Esophagus squamous epithelium (tissue), 5 donors: ENCODE measurements at places on chromosomes 11 and 22.
A peak's percentile ranks its signal among the peaks of the same experiment; 100 is the strongest.

GRCh38 chr22:46754110-46754799 lies 8.2 kb upstream of the TBC1D22A start:
- DNase-seq = peak; percentile 65

- DNase-seq = no peak
Measured at GRCh38 chr22:47154621-47155081, 392.2 kb downstream of the TBC1D22A start.

- DNase-seq = no peak
Measured at GRCh38 chr11:121250843-121251242, 41.7 kb upstream of the SC5D start.

DNA sequence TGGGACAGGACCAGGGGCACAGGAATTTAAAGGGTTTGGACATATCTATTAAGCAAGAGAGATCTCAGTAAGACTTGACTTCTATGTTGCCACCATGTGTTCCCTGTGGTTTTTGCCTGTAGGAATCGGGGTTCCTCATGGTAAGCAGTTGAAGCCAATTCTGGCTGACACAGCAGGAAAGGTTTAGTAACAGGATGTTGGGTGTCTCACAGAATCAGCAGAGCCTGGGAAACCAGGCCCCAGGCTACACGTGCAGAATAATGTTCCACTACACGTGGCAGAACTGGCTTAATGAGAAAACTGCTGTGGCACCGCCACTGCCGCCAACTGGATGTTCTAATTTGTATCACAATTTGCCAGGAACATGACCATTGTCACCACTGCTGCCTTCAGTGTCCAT lies 264.6 kb upstream of the PLET1 start:
- no peak for DNase-seq

DNA sequence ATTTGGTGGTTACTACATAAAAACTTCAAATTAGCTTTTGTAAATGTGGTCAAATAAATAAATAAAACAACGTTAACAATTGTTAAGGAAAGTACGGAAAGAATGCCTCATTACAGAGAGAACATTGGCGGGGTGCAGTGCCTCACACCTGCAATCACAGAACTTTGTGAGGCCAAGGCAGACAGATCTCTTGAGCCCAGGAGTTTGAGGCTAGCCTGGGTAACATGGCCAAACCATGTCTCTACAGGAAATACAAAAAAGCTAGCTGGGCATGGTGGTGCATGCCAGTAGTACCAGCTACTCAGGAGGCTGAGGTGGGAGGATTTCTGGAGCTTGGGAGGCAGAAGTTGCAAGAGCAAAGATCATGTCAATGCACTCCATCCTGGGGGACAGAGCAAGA lies 59.4 kb upstream of the VPREB1 start:
- no peak for DNase-seq

- no peak for DNase-seq
Measured at GRCh38 chr11:95544095-95544856, 245.3 kb downstream of the FAM76B start.

GRCh38 chr11:83349296-83349695 lies 63.1 kb upstream of the CCDC90B start:
- no peak for DNase-seq

DNA sequence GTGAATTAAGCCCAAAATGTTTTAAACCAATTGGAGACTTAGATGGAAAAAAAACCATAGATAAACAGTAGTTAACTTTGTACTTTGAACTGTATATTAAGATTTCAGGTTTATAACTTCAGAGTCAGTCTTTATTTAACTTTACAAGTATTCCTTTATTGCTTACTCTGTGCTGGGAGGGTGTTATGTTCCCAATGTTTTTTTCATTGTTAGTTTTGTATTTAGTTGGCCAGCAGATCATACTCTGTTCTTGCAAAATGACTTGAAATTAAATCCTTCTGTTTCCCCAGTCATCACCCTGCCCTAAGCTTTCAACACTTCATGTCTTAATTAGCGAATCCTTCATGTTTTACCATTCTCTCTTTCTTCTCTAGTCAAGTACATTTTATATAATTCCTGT lies 25.3 kb downstream of the SIK2 start:
- DNase-seq = no peak

DNA sequence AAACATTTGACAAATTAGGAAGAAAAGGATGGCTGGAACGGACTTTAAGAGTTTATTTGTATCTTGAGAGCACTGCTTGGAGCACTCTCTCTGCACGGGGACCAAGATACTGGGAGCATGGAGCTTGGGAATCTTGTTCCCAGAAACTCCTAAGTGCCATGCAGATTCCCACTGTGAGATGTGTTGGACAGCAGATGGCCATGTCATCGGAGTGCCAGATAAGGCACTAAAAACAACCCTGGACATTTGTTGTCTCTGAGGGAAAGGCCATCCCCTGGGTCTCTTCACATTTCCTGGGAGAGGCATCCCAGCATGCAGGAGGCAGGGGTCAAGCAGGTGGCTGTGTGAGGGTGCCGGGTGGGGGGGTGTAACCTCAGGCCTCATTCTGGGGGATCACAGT lies 2.9 kb downstream of the KIRREL3 start:
- DNase-seq = no peak

- DNase-seq = no peak
Measured at GRCh38 chr11:46321757-46322156, 25.5 kb upstream of the DGKZ start.

GRCh38 chr22:23279781-23280180 lies 99.5 kb downstream of the BCR start:
- DNase-seq = no peak

DNA sequence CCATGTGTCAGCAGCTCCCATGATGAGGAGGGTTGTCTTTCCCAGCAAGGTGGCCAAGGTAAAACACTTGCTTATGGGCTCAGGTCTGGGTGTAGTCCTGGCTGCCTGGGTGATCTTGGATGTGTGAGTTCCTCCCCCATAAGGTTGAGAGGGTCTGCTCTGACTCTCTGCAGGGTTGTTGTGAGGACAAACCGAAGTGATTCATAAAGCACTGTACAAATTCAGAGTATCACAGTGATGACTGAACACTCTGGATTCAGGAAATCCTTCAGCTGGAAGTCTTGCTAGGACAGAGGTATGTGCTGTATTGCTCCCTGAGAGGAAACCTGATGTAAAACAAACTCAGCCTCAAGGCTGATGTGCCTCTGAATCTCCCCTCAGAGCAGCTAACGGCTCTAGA lies 220.9 kb upstream of the PITPNB start:
- DNase-seq = no peak

DNA sequence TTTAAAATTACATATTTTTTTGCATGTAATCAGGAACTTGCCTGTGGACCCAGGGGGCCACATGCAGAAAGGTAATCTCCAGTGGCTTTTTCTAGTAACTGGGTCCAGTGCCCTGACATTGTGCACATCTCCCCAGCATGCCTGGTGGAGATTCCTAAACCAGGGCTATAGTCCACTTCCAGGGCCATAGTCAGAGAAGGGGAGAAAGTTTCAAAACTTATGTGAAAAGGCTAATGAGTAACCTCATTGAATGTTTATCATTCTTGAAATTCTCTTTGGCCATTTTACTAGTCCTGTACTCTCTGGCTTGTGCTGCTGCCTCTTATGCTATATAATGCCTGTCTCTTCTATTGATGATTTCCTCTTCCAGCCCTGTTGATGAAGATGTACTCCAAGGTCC lies 47.8 kb downstream of the BARX2 start:
- DNase-seq = no peak

DNA sequence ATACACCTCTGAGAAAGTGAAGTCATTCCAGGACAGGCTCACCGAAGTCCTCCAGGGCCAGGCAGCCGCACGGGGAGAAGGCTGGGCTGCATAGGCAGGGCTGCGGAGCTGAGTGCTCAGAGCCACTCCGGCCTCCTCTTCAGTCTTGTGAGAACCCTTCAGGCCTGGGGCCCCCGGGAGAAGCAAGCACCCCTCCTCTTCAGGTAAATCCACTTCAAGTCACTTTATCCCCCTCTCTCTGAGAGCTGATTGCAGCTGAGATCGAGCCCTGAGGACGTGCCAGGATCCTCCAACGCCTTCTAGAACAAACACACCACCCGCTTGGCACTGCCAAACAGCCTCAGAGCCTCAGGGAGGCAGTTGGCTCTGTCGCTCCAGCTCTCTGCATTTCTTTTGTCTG lies 1526.3 kb downstream of the BRD1 start:
- DNase-seq = no peak

DNA sequence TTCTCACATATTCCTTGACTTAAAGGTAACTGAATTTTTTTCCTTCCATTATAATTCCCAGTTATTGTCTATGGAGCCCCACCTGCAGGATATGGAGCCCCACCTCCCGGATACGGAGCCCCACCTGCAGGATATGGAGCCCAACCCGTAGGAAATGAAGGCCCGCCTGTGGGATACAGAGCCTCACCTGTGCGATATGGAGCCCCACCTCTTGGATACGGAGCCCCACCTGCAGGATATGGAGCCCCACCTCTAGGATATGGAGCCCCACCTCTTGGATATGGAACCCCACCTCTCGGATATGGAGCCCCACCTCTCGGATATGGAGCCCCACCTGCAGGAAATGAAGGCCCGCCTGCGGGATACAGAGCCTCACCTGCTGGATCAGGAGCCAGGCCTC lies 28.1 kb downstream of the WBP2NL start:
- DNase-seq = no peak

DNA sequence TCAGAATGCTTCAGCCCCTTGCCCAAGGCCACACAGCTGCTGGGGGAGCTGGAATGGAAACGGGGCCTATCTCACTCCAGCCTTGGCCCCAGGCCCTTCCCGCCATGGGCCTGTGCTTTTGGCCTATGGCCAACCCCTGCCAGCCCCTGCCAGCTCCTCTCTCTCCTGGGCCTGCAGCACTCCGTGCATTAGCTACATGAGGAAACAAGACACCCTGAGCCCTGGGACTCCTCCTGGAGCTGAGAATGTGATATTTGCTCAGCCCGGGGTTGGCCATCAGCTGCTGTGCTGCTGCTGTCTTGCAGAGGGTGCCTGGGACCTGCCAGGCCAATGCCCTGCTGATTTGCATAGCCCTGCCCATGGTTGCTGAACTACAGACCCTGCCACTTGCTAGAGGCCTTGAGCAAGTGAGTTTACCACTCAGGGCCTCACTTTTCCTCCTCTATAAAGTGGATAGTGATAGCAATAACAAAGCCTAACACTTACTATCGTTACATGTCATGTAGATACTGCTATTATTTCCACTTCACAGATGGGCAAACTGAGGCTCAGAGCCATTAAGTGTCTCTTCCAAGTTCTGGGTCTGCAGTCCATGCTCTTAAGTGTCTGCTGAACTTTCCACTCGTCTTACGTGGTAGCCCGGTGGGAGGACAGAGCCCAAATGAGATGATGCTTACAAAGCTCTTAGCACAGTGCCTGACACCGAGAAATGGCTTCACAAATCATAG lies 99.6 kb downstream of the KIAA1671 start:
- DNase-seq = no peak

DNA sequence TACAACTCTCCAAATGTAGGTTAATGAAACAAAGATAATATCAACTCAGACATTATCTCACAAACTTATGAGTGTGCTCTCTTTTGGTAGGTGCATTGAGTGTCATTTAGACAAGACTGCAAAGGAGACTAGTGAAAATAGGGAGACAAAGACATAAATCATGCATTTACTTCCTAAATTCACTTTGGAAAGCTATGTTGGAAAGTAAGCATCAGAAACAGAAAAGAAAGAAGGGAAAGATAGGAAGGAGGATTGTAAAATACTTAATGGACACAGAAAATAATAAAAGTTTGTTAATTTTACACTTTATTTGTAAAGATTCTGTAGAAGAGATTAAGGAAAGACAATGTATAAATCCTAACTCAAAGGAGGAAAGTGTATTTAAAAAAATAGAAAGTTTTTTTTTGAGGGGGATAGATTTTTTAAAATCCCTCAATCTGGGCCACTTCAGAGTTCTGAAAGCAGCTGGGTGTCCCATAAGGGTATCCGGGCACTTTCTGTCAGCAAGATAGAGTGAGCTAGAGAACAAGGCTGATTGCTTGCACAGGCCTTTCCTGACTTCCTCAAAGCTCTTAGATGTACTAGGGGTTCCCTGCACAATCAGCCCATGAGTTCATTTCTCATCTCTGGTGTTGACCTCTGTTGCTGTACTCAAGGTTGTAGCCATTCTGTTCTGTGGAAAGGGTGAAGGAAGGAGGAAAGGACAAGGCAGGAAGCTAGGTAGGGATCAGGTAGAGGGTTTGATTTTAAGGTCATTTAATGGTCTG lies 22.4 kb upstream of the RDX start:
- no peak for DNase-seq

DNA sequence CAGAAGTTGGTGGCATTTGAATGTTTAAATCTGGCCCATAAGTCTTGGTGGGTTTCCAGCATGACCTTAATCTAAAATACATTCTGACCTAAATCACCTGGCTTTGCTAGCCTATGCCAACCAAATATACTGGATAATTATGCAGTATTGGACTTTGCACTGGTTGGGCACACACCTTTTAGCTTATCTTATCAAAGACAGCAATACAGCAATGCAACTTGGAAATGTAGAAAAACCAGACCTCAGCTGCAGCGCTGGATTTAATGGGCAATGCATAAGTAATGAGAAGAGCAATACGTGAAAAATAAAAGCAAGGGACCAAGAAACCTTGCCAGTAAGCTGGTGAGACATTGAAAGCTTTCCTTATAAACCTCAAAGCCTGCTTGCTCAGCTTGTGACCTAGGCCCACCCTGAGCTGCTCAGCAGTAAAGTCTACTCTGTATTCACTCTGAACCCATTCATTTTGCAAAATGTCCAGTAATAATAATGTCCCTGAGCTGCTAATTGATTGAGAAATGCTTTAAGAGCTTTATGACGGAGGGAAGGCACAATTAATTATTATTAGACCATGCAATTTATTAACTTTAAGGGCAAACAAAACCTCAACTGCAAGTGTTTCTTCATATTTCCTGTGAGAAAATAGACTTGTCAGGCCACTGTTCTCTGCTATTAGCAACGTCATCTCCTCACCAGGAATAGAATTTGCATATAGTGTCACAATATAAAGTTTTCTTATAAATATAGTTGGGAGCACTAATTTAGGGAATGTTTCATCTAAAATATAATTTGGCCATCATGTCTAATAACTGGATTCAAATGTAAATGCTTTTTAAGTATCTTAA lies 49.4 kb upstream of the CEP295 start:
- DNase-seq = no peak

DNA sequence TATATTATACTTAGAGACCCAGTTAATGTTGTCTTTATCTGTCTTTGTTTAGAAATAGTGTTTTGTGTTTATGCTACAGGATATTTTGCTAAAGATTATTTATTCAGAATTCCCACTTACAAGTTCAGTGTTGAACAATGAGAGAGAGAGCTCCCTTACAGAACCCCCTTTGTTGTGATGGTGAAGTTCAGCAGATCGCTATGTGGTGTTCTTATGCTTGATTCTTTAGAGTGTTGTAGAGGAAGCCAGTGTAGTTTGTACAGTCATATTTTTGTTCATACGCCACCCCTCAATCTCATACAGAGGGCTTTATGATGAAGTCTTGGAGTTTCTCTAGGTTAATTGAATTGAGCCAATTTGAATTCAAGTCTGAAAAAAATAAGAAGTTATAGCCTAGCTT lies 150.2 kb downstream of the TMEM135 start:
- no peak for DNase-seq
